Activated T-cell treated with anti-CD3 and anti-CD28 coated beads for 24 hours (primary cell): ENCODE measurements at places on chromosomes 4 and X.

GRCh38 chrX:152528193-152528592, 77.1 kb upstream of the GABRA3 start:
- no peak for DNase-seq

GRCh38 chr4:155703486-155704247, 37.0 kb downstream of the GUCY1A1 start:
- no peak for DNase-seq

- DNase-seq, result no peak
These were observed 150.1 kb downstream of the NAA11 start for GRCh38 chr4:79175716-79176115.

- DNase-seq, result no peak
These were observed 97.8 kb downstream of the TMEM47 start for GRCh38 chrX:34559325-34559724.

DNA sequence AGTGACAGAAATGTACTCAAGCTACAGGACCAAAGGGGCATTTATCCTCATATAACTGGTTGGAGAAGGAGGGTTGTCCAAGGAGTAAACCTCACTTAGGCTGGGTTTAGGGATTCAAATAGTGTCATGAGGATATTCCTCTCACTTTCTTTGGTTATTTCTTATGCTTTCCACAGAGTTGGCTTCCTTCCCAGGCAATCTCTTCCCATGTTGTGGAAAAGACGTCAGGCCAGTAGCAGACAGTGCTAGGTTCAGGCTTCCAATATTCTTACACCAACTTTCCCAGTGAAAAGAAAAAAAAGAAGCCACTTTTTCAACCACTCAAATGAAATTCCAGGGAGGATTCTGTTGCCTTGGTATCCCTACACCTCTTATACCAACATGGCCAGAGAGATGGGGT, 653.0 kb downstream of the C4orf33 start:
- no peak for DNase-seq

DNA sequence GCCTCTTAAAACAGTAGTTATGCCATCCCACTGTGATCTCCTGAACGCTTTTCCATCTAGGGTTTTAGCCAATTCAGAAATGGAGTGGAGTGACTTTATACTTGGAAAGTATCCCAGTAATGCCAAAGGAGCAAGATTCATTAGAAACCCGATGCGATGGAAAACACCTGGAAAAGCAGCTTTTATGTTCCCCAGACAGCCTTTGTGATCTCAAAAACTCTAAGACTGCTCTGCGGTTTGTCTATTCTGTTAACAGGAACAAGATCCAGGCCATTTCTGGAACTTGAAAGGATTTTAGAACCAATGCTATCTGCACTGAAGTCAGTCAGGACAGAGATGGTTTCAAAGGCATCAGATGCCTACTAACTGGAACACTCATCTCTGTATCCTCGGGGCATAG, 145.1 kb downstream of the APBB2 start:
- DNase-seq, result no peak

- no peak for DNase-seq
These were observed 255.1 kb upstream of the VEGFC start for GRCh38 chr4:177047851-177048174.

DNA sequence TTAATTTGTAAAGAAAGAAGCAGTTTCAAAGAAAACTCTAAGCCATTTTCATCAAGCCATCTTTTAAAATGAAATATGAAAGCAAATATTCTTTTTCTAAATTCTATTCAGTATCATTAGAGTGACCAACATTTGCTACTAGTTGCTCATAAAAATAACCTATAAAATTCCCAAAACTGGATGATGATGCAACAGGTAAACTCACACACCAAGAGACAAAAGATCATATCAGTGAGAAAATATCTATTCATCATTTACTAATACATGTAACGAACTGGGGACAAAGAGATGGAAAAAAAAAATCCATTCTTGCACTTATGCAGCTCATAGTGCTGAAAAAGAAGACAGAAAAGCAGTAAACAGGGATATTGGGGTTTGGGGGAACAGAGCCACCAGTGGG, 48.1 kb downstream of the PDGFC start:
- DNase-seq, result no peak

GRCh38 chr4:65983061-65983460, 312.8 kb upstream of the EPHA5 start:
- no peak for DNase-seq

- DNase-seq, result no peak
These were observed 16.4 kb upstream of the GUCY1B1 start for GRCh38 chr4:155742310-155743015.

DNA sequence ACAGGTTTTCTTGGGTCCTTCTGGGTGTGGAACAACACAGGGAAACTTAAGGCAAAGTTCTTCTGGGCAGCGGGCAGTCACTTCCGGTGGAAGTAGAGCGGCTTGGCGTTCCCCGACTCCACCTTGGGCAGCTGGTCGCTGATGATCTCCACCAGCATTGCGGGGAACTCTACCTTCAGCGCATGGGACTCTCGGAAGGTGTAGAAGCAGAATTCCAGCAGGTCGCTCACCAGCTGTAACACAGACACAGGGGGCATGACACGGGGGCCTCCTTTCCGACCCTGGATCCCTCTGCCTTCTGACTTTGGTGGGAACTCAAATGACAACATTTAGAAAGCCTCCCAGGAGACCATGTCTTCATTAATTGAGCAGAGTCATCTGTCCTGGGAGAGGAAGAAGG, 349.4 kb downstream of the ARHGAP10 start:
- DNase-seq, result no peak

- DNase-seq, result no peak
These were observed 8.9 kb upstream of the PLXNB3 start for GRCh38 chrX:153755136-153755535.

- DNase-seq, result no peak
These were observed 442.4 kb upstream of the BOD1L1 start for GRCh38 chr4:14069886-14070285.

GRCh38 chr4:145352438-145353145, 129.1 kb upstream of the SMAD1 start:
- no peak for DNase-seq

- no peak for DNase-seq
These were observed 2.3 kb upstream of the MAB21L2 start for GRCh38 chr4:150579551-150580234.

DNA sequence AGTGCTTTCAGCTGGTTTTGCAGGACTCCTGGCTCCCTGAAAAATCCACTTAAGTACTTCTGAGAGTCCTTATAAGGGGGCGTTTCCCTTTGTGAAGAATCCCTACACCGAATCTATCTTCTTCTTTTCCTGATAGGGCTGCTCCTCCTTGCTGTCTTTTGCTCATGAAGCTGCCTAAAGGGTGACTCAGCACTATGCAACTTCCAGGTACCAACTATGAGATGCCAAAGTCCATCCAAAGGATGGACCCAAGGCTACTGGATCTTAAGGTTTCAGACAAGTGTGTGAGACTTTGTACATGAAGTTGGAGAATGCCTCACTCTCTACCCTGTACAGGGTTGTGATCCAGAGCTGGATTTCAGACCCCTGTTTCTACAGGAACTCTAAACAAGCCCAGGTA, 485.0 kb upstream of the FAT1 start:
- no peak for DNase-seq

DNA sequence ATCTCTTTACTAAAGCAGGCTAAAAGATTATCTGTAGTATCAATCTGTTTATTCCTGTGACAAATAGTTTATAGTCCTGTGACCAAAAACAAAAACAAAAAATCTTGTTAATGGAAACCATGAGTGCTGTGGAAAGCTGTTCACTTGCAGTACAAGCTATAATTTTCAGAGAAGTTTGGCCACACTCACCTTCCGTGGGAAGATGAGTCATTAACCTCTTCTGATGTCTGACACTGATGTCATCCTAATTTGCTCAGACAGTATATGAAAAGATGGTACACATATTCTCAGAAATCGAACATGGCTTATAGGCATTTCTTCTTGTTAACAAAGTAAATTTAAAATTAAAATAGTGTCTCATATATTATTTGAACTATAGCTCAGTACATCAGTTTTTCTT, 19.9 kb upstream of the ENPP6 start:
- DNase-seq, result peak; percentile 39

DNA sequence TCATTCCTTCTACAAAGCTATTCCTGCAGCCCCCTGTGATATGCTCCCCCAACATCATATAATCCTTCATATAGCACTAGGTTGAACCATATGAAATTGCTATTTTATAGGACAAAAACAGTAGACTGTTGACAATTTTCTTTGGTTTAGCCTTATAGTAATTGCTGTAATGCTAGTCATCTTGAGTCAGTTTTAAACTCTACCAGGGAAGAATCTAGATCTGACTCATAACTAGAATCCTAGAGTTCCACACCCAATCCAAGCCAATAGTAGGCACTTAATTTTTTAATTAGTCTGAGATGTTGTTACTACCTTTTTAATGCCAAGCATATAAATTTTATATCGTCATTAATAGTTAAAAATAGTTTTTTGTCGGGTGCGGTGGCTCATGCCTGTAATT, 136.8 kb downstream of the CHRNA9 start:
- no peak for DNase-seq

DNA sequence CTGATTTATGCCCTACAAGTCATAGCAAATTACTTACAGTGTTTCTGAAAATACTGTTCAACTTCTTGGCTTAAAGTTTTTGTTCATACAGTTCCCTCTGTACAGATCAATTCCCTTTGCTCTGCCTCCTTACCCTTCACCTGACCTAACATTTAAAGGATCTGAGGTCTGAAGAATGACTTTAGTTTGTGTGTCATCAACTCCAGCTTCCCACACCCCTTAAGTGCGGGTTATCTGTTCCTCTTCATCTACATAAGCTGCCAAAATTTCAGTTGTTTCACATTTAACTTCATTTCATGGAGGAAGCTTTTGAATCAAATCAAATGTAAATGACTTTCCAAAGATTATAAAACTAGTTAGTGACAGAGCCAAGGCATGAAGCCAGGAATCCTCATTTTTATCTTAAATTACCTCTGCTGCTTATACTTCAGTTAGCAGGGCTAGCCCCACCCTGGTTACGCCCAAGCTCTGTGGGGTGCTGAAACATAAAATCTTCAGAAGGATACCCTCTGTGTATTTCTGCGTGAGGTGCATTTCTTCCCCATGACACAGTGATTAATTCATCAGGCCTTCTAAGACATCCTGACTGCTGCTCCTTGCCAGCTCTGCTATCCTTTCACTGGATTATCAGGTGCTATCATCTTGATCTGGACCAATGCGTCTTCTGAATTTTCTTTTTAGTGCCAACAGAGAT, 16.5 kb downstream of the CXCL1 start:
- no peak for DNase-seq

DNA sequence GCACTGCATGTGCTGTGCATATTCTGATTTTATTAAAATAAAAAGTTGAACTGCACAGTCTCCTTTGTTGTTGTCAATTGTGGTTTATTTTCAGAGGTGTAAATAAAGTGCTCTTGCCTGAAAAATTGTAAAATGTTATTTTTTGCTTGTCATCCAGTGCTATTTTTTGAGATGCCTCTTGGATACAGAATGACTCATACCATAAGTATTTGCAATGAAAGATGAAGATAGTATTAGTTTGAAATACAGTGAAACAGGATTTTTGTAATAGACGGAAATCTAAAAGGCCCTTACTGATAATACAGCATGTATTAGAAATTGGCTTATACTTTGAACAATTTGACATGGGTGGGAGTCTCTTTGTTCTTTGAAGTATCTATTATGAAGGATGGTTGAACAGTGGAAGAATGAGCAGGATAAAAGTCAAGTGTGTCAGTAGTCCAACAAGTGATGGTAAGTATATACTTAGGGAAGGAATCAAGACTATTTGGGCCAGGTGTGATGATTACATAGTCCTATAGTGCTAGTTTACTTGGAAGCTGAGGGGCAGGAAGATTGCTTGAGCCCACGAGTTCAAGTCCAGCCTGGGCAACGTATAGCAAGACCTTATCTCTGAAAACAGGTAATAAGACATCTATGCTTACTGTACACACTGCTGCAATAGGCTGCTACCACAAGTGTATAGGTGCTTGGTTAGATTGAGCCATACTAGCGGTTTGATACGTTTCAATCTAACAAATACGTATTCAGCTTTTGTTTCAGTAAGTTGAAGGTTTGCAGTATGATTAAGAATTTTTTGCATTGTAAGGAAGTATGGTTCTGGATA, 16.4 kb downstream of the DDX3X start:
- DNase-seq, result no peak

DNA sequence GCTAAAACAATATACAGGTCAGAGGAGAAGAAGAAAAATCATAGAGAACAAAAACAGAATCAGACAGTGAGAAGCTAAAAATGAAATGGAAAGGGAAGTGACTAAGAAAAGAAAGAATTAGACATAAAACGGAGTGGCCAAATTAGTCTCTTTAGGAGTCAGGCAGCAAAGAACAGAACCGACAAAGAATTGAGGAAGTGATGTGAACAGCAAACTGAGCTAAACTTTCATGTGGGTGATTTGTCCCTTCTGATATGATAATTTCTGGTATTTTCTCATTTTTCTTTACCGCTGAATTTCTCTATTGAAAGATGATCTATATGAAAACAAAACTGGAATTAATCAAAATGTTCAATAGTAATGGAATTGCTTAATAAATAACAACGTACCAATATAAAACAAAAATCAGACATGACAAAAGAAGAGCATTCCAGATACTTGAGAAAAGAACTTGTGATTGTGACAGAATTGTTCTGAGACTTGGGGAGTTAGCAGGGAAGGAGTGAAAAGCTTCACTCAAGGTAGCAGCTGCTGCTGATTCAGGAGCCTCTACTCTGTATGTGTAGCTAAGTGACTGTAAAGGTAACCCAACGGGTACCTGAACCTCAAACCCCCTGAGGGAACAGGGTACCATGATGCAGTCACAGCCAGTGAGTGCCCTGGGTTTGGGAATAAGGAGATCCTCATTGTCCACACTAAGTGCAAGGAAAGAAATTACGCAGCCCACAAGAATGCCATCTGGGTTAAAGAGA, 8.8 kb downstream of the TAPT1 start:
- DNase-seq, result no peak

- no peak for DNase-seq
These were observed 6.8 kb upstream of the RRAGB start for GRCh38 chrX:55710701-55711100.

GRCh38 chr4:7531640-7531994, 96.9 kb upstream of the PSAPL1 start:
- no peak for DNase-seq

GRCh38 chr4:138981930-138982390, 33.6 kb upstream of the NOCT start:
- DNase-seq, result no peak

GRCh38 chr4:109127866-109128265, 174.6 kb downstream of the COL25A1 start:
- no peak for DNase-seq

- no peak for DNase-seq
These were observed 1.0 kb upstream of the IL13RA1 start for GRCh38 chrX:118726396-118726795.

GRCh38 chr4:1748465-1748995, 27.2 kb downstream of the TACC3 start:
- peak; percentile 69 for DNase-seq
